Activated CD8-positive, alpha-beta memory T cell treated with anti-CD3 and anti-CD28 coated beads for 4 hours (primary cell): ENCODE measurements at places on chromosomes 4 and X.

GRCh38 chrX:127190381-127190780 is 370.9 kb downstream of the PRR32 start:
- DNase-seq, result no peak

- no peak for DNase-seq
These were observed 47.8 kb upstream of the CRMP1 start for GRCh38 chr4:5940470-5941203.

GRCh38 chr4:15891312-15891711 is 47.2 kb downstream of the FGFBP1 start:
- DNase-seq, result no peak

DNA sequence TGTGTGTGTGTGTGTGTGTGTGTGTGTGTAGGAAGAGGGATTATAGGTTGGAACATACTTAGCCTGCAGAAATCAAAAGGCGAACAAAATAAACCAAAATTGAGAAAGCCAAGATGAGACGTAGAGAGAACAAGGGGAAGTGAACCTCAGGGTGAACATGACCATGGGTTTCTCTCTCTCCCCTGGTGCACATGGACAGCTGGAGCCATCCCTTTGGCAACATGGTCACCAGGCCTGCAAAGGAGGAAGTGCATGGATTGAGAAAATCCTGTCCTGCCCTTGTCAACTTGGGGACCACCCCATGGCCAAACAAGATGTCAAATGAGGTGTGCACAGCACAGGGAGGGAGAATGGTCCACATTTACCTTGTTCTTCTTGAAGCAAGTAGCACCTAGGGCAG is 23.1 kb downstream of the LGI2 start:
- no peak for DNase-seq

DNA sequence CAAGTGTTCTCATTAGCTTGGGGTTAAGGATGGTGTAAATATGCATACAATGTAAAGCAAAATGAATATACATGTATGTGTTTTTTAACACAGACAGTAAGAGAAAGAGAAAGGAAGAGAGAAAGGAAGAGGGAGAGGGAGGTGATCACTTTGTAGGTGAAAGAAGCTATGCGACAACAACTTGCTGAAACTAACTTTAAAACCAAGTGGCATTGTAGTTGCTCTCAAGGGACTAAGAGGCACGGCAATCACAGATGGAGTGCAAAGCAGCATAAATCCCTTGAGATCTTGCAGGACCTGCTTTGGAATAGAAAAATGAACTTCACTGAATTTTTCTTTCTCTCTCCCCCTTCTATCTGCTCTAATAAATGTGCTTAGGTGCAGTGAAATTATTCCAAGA is 1665.0 kb upstream of the TENM3 start:
- DNase-seq, result no peak

- no peak for DNase-seq
These were observed 16.1 kb downstream of the PGAM4 start for GRCh38 chrX:77953302-77953701.

GRCh38 chrX:69395306-69395705 is 108.8 kb upstream of the NALF2 start:
- DNase-seq, result no peak

GRCh38 chrX:9785944-9786797 is at the start of gene SHROOM2:
SHROOM2 (plus strand) TSS chrX:9786429; CDS start chrX:9786546, 117 bp downstream.
- no peak for DNase-seq

DNA sequence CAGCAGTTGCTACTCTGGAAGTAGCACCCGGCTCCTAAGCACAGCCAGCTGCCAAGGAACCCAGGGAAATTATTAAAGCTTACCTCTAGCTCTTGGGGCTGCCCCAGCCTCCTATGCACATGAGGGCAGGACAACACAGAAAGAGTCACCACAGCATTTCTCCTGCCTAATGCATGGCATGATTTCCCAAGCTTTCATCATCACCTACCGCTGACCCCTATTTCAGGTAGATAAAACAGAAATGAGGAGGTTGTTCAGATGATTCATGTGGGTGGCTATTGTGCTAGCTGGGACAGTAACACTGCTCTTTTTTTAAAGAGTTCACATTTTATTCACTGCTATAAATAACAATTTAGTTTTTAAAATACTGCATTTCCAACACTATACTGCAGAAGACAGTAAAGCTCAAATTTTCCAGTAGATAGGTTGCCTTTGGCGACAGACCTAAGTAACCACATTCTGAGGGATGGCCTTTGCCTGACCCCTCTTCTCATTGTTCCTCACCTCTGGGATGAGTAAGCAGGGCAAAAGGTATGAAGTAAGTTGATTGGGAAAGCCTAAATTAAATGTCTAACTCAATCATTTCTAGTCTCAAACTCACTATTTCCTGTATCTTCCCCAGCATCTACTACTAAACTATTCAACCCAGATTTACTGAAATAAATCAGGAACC is 16.7 kb downstream of the CASK start:
- no peak for DNase-seq

GRCh38 chrX:132188175-132188574 is 31.1 kb downstream of the RAP2C start:
- no peak for DNase-seq
